ENCODE measurements at places on chromosomes 1 and 21. TPM values are rescaled to one million over a fixed set of nuclear protein-coding genes. Genes with fewer than 3 reads are reported as not detected.

The ZFP69 gene
- 5.2 TPM for total RNA-seq

GRCh38 chr1:240804475-240804874 lies 192.5 kb upstream of the GREM2 start:
- DNase-seq, result no peak

The SLC2A1 gene
- total RNA-seq, result 36.9 TPM

GRCh38 chr21:41357546-41357945 lies 4.3 kb upstream of the MX2 start:
- DNase-seq, result no peak

- DNase-seq, result no peak
These were observed 28.7 kb downstream of the FMO2 start for GRCh38 chr1:171213559-171214454.

GRCh38 chr21:34770576-34770975 lies 101.8 kb downstream of the CLIC6 start:
- no peak for DNase-seq

The EDARADD gene
- total RNA-seq, result 1.2 TPM

DNA sequence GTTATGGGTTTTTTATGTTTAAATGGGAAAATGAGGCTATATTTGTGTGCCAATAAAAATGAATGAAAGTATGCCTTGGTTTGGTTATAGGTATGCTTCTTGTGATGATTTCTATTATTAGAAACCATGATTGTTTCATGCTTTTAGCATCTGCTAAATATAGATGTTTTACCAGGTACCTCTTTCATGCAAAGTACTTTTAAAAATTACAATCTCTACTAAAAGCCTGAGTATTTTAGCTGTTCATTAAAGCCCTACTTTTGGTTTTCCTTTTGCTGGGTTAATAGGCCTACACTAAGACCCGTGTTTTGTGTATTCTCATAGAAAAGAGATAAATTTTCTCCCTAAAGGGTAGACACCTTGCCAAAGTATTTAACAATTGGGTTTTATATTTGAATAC lies 32.0 kb downstream of the MTF2 start:
- no peak for DNase-seq

DNA sequence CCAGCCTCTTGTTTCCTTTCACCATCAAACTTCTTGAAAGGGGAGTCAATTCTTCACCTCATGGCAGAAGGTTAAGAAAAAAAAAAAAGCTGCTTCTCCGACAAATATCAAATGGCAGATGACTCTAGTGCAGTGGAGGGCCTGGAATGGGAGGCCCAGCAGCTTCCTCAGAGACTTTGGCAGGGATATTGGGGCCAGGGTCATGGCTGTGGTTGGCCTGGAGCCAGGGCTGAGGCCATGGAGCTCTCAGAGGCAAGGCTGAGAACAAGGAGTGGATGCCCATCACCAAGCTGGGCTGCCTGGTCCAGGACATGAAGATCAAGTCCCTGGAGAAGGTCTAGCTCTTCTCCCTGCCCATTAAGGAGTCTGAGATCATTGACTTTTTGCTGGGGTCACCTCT lies 18.7 kb downstream of the MTF1 start:
- DNase-seq, result no peak

The ERI3 gene
- total RNA-seq, result 30.1 TPM
